ENCODE measurements at places on chromosomes 1 and 21.

- DNase-seq: no peak
These were observed 5.0 kb downstream of the STX12 start for GRCh38 chr1:27778056-27778455.

GRCh38 chr1:173937062-173937461 is 19.9 kb upstream of the SERPINC1 start:
- no peak for DNase-seq

DNA sequence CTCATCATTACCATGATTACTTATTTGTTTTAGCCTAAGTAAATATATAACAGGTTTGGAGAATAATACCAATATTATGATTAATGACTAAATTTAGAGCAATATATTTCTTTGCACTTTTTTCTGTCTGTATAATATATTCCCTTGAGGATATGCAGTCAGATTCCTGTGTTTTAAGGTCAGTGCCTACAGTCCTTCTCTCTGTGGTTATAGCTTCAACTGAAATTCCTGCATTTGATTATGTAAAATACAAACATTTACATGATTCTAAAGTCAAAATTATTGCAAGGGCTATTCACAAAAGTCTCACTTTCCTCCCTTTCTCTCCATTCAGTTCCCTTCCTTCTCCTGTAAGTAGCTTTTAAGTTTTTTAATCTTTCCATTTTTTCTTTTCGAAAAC is 142.9 kb upstream of the COL6A1 start:
- DNase-seq: no peak

DNA sequence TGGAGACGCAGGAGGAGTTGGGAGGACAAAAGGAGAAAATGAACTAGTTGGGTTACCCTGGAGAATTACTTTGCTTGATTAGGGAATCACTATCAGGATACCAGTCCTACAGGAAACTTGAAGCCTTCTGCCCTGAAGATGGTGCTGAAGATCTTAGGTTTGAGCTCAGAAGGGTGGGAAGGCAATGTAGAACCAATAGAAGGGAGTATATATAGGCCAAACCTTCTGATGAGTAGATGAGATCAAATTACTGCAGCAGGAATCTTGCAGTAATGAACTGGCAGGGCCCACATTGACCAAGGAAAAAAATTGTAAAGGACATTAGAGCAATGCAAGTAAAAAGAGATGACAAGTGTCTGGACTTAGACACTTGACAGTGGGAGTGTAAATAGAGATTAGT is 116.3 kb upstream of the CACYBP start:
- DNase-seq: peak; percentile 22

GRCh38 chr1:116374353-116375147 is 1.5 kb downstream of the ATP1A1 start:
- DNase-seq: peak; percentile 43

- no peak for DNase-seq
These were observed 296.1 kb downstream of the HHIPL2 start for GRCh38 chr1:222251847-222252246.

GRCh38 chr1:91924146-91924545 is 25.1 kb upstream of the BRDT start:
- no peak for DNase-seq

DNA sequence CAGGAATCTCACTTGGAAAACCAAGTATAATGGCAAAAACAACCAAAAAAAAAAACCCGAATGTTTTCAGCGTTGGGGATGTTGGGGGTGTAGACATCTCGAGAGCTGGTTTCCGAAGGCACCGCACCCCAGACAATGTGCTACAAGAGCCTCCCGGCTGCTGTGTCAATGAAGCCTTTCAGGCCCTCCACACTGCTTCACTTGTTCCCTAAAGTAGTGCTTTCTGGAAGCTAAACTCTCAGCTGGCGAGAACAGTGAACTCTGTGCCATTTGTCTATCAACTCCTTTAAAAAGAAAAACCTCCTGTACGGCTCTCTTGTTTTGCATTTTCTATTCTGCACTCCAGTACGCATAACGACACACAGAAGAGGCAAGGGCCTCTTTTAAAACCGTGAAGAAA is 32.5 kb downstream of the PLEKHO1 start:
- DNase-seq: no peak

GRCh38 chr1:159177272-159177907 is 6.0 kb downstream of the CADM3 start:
- DNase-seq: no peak

- DNase-seq: no peak
These were observed 57.9 kb downstream of the CCN1 start for GRCh38 chr1:85638412-85638811.

DNA sequence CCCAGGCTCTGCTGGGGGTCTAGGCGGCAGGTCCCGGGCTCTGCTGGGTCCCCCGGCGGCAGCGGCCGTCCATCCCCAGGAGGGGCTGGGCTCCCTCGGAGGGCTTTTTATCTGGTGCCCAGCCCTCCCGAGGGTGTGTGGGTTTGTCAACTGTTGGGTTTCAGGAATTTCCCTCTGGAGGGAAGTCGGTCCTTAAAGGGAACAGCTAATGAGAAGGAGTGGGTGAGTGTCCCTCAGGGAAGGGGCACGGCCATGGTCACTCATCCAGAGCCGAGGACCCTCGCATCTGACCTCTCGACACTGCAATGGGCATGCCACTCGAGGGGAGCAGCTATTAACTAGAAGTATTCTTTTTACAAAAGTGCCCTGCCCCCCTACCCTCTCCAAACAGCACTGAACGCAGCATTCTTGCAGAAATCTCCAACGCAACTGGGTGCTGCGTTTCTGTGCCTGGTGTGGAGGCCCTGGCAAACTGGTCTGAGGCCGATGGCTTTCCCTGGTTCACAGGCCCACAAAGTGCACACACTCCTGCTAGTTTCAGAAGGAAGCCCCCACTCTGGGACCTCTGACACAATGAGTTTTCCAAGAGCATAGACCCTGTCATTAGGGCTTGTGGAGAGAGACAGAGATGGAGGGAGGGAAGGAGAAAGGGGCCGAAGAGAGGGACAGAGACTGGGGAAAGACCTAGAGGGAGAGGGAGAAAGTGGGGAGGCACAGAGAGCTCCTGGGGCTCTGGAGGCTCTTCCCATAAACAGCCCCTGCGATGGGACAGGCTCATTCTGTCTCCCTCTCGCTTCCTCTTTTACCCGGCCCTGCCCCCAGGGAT is 1.0 kb upstream of the TSPEAR start:
- no peak for DNase-seq

- DNase-seq: no peak
These were observed 472 bp upstream of the USP25 start for GRCh38 chr21:15729346-15729673.

- DNase-seq: no peak
These were observed 133.9 kb downstream of the PLXNA2 start for GRCh38 chr1:208110296-208110695.

- no peak for DNase-seq
These were observed 63.1 kb downstream of the MTR start for GRCh38 chr1:236858165-236858564.

GRCh38 chr1:19365721-19366120 is 53.6 kb downstream of the SLC66A1 start:
- no peak for DNase-seq

DNA sequence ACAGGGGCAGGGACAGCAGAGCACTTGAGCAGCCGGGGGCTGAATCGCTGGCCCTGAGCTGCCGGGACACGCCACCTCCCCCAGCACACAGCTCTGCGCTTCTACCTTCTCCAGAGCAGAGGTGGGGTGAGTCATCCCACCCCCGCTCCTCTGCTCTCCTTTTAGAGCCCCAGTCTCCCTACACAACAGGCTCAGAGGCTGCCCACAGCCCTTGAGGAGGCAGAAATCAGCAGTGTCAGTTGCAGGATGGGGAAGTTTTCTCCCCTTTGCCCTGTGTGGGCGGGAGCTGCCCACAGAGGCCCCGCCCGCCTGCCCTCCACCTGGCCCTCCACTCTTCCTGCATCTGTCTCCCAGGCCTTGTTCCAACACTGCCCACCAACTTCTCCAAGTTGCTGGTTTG is 94.6 kb downstream of the STUM start:
- DNase-seq: peak; percentile 80

DNA sequence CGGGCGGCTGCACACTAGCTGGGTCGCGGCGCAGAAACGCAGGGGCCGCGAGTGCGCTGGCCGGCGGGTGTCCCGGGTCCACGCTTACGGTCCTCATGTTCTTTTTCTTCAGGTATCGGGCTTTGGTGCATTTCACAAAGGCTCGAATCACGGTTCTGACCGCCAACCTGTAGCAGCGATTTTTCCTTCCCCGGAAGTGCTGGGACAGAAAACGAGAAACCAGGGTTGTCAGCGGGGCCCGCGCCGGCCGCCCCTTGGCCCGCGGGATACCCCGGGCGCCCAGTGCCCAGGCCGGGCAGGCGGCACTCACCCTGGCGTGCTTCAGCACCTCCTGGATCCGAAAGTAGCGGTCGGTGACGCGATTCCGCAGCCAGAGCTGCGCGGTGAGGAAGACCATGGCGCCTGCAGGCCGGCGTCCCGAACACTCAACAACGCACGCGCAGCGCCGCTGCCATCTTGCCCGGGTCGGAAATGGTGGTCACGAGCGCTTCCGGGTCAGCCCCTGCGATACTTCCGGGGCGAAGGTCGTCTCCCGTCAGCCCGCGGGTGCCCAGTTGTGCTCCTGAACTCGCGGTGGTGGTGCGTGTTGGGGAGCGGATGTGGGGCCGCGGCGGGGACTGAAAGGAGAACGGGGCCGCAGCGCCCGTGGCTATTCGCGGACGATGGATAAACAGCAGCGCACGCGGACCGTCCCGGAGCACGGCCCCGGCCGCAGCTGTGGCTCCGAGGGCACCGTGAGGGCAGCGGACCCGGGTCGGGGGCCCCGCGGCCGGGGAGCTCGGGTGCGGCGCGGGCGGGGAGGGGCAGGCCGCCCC is at the start of gene MRPL20:
Gene MRPL20, minus strand, starts transcription at position 473 of the 815 bp plus-strand sequence. Its CDS starts 76 bp downstream, at position 397.
- peak; percentile 96 for DNase-seq

DNA sequence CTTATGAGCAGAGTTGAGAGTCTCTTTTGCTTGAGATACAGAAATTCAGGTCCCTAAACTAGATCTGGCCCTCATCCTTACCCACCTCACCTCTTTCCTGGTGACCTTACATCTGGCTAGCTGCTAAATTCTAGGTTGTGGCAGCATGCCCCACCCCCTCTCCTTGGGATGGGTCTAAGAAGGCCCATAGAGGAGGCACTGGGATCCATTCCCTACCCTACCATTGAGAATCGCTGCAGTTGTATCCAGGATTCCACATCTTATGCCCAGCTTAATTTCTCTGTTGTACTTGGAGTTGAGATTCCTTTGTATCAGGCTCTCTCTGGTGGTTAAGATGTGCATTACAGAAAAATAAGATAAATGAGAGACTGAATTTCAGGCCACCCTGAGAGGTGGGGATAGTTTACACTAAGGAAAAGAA is 9.5 kb upstream of the TMEM39B start:
- DNase-seq: no peak

- no peak for DNase-seq
These were observed 20.5 kb downstream of the TMEM51 start for GRCh38 chr1:15173863-15174614.

- no peak for DNase-seq
These were observed 16.8 kb upstream of the BRINP3 start for GRCh38 chr1:190494451-190494850.

- no peak for DNase-seq
These were observed 40.7 kb downstream of the NME7 start for GRCh38 chr1:169326956-169327268.

GRCh38 chr21:28177124-28177523 is 815.6 kb downstream of the LTN1 start:
- DNase-seq: no peak

GRCh38 chr1:29417147-29417858 is 181.0 kb downstream of the PTPRU start:
- no peak for DNase-seq

DNA sequence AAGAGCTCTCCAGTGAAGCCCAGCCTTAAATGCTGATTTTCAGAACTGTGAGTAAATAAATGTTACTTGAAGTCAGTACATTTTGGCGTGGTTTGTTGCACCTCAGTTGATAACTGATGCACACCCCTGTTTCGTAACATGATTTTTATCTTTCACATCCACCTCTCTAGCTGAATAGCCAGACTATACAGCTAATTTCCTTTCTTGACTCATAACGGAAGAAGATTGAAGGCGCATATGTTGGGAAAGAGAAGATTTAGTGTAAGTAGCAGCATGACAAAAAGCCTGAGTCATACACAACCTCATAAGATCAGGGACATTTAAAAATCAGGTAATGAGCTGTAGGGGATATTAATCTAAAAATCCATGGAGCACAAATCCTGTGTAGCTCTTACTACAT is 716.2 kb upstream of the ZP4 start:
- no peak for DNase-seq

DNA sequence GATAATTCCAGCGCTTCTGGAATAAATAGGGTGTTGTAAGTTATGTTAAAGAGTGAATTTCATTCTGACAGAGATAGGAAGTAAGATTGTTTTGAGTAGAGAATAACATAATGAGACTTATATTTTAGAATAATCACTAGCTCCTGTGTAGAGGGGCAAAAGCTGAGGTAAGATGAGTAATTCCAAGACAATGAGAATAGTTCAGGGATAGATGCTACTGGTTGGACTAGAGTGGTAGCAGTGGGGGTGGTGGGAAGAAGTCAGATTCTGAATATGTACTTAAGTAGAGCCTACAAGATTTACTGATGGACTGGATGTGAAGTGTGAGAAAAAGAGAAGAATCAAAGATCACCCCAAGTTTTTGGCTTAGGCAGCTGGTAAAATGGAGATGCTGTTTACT is 23.3 kb upstream of the MOV10 start:
- DNase-seq: no peak

- DNase-seq: no peak
These were observed 12.4 kb downstream of the TNFRSF9 start for GRCh38 chr1:7928247-7928646.

- no peak for DNase-seq
These were observed 95.6 kb downstream of the CD58 start for GRCh38 chr1:116474921-116475849.

DNA sequence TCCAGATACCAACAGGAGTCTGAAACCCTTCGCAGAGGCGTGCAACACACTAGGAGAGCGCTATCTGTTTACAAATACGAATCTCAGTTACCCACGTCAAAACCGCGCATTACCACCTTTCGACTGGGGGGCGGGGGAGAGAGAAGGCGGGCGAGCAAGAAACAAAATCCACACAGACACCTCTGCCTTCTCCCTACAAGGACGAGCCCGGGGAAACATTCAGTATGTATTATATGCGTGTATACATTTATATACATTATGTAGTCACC is 722 bp downstream of the TUT4 start:
- DNase-seq: peak; percentile 76

All from CD4-positive, alpha-beta T cell treated with Interleukin-17A for 4 hours (primary cell).